Cardiac fibroblast (primary cell): ENCODE measurements at places on chromosomes 13 and 19.

DNA sequence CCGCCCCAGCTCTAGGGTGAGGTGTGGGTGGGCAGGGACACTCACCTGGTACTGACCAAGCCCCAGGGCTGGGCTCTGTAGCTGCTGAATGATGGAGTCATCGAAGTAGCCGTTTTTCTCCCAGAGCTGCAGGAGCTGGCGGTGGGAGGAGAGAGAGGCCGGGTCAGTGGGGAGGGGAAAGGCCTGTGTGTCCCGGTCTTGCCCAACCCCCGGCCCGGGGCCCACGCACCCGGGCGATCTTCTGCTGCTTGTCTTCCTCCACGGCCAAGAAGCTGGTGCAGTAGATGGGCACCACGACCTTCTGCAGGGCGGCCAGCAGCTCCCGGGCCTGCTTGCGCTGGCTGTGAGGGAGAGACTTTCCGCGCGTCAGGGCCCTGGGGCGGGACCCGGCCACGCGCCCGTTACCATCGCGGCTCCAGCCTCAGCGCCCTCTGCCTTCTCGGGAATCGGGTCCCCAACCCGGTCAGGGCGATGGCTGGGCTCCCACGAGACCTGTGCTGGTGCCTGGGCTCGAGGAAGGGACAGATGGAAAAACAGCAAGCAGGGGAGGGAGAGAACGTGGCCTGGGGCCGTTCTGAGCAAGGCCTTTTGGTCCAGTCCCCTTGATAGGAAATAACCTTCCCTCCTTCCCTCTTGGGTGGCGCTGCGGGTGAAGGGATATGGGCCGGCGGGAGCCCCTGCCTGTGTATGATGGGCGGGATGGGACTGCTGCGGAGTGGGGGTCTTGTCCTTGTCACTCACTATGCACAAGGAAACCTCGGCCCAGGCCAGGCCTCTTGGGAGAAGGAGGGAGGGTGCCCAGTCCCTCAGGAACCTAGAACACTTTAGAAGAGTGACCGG lies 11.5 kb downstream of the CHERP start:
- no peak for DNase-seq

DNA sequence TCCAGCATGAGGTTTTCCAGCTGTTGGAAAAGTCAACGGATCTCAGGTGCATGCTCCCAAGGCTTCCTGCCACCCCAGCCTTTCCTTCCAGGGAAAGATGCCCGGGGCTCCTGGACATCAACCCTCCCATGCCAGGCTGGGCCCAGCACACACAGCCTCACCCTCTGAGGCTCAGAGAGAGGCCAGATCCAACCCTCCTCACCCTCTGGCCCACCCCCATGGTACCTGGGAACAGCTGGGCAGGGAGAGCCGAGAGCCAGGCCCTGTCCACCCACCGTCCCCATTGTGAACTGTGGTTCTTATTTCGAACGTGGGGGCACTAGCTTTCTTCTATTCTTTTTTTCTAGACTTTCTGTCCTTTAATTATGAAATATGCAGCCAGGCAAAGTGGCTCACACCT lies 9.9 kb upstream of the CCNP start:
- DNase-seq = no peak

DNA sequence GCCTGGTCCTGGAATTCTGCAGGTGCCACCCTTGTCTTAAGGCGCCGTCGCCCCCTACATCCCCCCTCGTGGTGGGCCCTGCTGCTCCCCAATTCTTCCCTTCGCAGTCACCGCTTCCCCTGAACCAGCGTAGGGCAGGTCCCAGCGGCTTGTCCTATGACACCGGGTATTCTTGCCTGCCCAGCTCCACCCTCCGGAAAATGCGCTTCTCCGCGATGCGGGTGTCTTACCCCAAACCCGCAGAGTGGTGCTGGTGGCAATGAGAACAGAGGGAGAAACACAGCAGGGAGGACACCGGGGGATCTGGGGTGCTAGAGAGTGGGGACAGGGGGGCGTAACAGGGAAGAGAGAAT lies 9.0 kb downstream of the ZNF808 start:
- DNase-seq = peak; percentile 3

DNA sequence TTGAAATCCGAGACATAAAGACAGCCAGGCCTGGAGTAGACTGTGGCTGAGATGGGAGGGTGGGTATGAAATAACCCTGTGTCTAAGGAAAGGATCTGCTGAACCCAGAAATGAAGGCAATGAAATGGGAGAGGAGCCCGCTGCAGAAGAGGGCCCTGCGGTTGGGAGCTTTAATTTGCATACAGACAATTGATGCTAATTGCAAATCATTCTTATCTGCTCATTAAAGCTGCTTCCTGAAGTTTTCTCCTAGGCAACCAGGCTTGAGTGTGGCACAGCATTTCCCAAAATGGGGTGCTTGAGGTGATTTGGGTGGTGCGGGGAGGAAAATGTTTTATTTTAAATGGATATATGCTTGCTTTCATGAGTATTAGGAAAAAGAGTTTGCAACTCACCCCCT lies 55.4 kb downstream of the DPF1 start:
- no peak for DNase-seq

- peak; percentile 96 for DNase-seq
Observed at GRCh38 chr13:33740134-33740538, 77.8 kb upstream of the RFC3 start.

- DNase-seq = no peak
Observed at GRCh38 chr13:113912596-113912995, 48.7 kb upstream of the GAS6 start.

DNA sequence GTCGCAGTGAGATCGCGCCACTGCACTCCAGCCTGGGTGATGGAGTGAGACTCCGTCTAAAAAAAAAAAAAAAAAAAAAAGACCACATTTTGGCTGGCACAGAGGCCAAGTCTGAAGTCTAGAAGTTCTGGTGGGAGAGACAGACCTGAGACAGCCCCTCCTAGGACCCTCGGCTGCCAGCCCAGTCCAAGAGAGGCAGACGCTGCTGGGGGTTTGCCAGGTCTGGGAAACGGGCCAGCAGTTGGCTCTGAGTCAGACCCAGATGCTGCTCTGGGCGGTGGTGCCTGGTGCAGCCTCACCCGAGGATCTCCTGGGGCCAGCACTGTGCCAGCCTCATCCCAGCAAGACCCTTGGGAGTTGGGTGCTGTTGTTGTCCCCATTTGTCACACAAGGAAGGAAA lies 5.8 kb downstream of the FCHO1 start:
- peak; percentile 53 for DNase-seq

- no peak for DNase-seq
Observed at GRCh38 chr19:52138983-52139251, 821 bp downstream of the ZNF616 start.

- peak; percentile 81 for DNase-seq
Observed at GRCh38 chr19:2974342-2975041, 2.9 kb upstream of the TLE6 start.

DNA sequence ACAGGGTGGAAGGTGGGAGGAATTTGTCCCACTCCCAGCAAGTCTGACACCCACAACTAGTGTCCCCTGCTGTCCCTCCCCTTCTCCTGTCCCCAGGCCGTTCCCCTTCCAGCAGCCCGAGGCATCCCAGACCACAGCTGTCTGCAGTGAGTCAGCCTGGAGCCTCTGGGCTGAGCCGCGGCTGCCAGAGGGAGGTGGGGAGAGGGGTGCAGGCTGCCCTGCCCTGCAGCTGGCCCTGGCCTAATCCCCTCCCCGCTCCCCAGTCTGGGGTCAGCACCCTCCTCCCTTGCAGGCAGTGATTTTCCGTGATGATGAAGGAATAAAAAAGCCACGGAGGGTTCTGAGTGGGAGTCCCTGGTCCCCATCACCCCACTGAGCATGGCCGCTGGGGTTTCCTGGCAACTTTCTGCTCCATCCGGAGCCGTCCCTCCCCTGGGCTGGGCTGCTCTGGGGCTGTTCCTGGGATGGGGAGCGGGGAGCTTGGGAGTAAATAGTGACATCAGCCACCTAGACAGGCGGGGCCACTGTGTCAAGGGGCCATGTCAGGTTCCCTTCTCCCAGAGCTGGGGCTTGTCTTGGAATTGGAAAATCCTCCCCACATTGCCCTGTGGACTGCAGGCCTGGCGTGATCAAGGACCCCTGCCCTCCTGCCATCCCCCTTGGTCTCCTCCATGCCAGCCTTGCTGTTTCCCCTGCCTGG lies 16.8 kb downstream of the SPC24 start:
- peak; percentile 89 for DNase-seq

GRCh38 chr19:17328517-17329365 lies 5.9 kb downstream of the ANO8 start:
- no peak for DNase-seq

DNA sequence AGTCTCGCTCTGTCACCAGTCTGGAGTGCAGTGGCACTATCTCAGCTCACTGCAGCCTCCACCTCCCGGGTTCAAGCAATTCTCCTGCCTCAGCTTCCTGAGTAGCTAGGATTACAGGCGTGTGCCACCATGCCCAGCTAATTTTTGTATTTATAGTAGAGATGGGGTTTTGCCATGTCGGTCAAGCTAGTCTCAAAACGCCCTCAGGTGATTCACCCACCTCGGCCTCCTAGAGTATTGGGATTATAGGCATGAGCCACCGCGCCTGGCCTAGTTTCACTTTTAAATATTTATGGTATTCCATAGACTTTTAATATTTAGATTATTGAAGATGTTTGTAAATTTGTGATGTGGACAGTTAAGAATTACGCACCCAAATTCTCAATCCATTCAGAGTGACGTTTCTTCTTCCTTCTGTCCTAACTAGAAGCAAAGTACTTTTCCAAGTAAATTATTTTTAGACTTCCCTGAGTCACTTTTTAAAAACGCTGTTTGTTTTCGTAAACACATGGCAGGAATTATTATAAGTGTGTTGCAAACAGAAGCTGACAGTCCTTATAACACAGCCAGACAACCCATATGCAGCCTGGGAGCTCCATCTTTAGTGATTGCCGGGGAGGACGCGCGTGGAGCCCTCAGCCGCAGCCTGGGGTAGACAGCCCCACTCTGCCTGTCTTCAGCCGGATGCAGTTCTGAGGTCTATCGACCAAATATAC lies 131.7 kb downstream of the ATP11A start:
- DNase-seq = no peak

- no peak for DNase-seq
Observed at GRCh38 chr19:50406156-50406820, 12.4 kb upstream of the SPIB start.

GRCh38 chr19:50794074-50794875 lies 4.1 kb downstream of the ACP4 start:
- DNase-seq = peak; percentile 20

GRCh38 chr19:47445937-47446402 lies 25.7 kb downstream of the SLC8A2 start:
- DNase-seq = peak; percentile 48

- DNase-seq = peak; percentile 6
Observed at GRCh38 chr19:15432018-15432494, 13.3 kb upstream of the AKAP8L start.

DNA sequence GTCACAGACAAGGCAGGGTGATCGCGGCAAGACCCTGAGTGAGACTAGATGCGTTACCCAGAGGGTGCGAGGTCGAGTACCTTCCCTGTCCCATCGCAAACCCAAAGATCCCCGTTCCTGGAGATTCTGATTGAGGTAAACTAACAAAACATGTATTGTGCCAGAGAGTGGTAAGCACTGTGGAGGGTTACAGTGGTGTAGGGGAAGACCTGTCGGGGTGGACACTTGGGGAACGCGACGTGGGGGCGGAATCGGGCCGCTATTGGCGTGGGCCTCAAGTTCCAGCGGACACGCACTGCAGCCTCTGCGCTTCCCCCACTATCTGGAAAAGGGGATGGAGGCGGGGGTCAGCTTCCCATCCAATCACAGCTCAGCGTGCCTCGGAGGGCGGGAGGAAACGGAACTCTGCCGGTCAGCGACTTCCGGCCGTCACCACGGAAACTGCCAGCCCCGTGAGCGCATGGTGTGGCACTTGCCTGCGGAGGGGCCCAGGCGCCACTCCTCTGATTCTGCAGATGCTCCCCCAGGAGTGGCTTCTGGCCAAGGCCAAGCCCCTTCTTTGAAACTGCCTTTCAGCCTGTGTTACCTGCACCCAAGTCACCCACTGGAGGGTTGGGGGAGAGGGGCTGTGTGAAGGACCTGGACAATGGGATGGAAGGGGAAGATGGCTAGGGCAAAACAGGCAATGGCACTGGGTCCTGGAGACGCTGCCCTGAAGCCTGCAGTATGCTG lies 1.0 kb upstream of the UBE2M start:
- peak; percentile 93 for DNase-seq

DNA sequence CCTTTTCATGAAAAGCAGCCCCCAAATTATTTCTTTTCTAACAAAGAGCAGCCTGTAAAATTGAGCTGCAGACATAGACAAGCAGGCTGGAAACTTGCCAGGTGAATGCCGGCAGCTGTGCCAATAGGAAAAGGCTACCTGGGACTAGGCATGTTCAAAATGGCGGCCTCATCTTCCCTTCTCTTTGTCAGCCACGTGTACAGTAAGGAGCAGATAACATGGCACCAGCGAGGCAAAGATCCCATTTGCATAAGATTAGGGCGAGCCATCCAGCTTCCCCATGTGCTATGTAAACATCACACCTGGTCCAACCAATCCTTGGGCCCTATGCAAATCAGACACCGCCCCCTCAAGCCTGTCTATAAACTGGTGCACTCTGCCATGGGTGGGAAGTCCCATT lies 31.2 kb upstream of the CACNA1A start:
- no peak for DNase-seq

- DNase-seq = no peak
Observed at GRCh38 chr13:104314926-104315535, 1248.8 kb upstream of the SLC10A2 start.

- DNase-seq = no peak
Observed at GRCh38 chr13:22482496-22483000, 698.2 kb upstream of the SGCG start.

- no peak for DNase-seq
Observed at GRCh38 chr13:114114006-114114640, 18.3 kb downstream of the RASA3 start.

- no peak for DNase-seq
Observed at GRCh38 chr19:18223860-18224524, 2.2 kb downstream of the PDE4C start.

DNA sequence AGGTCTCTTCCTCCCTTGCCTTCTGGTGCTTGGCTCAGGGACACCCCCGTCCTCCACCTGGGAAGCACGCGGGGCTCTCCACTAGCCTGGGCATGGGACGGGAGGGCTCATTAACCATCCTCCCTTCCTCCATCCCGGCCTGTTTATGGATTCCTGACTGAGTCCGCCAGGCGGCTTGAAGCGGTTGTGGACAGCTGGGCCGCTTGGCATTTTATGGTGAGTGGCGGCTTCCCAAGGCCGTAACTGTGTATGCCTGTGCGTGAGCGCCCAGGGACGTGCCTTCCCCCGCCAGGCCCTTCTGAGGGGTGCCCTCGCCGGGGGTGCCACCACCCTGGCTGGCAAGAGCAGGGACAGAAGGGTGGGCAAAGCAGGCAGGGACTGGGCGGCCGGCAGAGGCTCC lies 202.8 kb downstream of the URI1 start:
- DNase-seq = no peak

DNA sequence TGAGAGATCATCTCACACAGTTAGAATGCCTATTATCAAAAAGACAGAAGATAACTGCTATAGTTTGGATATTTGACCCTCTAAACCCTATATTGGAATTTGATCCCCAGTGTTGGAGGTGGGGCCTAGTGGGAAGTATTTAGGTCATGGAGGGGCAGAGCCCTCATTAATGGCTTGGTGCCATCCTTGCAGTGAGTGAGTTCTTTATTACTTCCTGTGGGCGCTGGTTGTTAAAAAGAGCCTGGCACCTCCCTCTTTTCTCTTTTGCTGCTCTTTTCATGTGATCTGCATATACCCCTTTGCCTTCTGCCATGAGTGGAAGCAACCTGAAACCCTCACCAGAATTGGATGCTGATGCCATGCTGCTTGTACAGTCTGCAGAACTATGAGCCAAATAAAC lies 66.8 kb downstream of the TDRD3 start:
- DNase-seq = no peak
